Naive thymus-derived CD8-positive, alpha-beta T cell (primary cell): ENCODE measurements at places on chromosomes 1 and 21. TPM values are rescaled to one million over a fixed set of nuclear protein-coding genes. Genes with fewer than 3 reads are reported as not detected.
A peak's percentile ranks its signal among the peaks of the same experiment; 100 is the strongest.

DNA sequence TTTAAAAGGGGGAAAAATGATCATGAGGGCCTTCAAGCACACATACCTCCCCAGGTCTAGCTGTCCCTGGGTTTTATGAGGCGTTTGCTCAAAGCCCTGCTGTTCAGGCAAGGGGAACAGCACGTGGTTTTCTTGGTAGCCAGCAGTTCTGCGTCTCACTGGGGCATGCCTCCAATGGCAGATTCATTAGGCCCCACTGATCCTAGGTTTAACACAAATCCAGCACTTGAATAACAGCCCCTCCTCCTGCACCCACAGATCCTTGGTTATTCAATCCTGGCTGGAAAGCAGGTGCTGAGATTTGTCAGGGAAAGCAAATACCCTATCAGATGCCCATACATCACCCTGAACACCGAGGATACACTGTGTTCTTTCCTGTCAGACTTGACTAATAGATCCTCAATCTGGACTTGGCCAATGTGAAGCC lies 106.4 kb downstream of the ZC3H11B start:
- DNase-seq, result no peak

- DNase-seq, result peak; percentile 81
Observed at GRCh38 chr1:223845037-223845809, 524 bp downstream of the TP53BP2 start.

GRCh38 chr1:30664103-30664755 lies 59.2 kb downstream of the MATN1 start:
- no peak for DNase-seq

DNA sequence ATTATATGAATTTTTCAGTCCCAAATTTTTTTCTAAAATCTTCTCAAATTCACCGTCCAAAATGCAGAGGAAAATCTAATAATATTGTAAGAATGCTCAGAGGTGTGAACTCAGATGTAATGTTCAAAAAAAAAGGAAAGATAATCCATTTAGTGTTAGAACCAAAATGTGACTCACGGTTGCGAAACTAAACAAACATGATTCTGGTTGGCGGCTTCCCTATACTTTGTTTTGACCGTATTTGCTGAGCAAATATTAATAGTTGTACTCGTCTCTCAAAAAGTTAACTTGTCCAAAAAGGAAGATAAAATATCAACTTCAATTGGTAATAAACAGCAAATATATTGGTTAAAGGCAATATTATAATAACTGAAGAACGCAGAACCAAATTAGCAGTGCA lies 34.4 kb downstream of the ZSWIM5 start:
- no peak for DNase-seq

- DNase-seq, result no peak
Observed at GRCh38 chr1:30732277-30732996, 9.1 kb upstream of the MATN1 start.

DNA sequence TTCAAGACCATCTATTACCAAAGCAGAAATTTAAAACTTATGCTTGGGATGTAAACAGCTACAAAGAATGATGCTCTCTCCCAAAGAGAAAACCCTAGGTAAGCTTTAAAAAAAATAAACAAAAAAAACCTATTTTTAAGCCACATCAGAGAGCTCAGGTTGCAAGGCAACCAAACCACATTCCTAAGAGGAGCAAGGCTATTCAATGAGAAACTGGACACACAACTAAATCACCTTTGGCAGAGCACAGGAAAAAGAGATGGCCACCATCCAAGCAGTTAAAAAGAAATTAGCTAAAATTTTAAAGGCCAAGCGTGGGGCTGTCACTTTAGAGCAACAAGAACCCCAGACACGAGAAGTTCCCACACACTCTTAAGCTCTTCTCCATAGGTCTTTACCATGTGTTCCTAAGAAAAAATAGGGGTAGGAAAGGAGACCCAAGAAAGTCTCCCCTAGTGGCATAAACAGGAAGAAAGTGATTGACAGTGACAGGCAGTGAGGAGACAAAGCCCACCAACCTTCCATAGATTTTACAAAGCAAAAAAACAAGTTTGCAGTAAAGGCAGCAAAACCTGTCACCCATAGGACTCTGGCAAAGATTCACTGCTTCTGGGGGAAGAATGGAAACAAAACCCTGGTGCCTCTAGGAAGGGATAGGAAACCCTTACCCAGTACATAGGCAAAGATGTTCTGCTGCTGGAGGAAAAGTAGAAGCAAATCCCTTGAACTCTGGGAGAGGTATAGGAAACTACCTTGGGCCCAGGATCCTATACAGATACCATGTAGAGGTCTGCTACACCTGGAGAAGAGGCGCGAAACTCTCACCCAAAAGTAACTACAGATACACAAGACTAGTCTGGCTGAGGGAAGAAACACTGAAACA lies 68.5 kb downstream of the FOXJ3 start:
- no peak for DNase-seq

DNA sequence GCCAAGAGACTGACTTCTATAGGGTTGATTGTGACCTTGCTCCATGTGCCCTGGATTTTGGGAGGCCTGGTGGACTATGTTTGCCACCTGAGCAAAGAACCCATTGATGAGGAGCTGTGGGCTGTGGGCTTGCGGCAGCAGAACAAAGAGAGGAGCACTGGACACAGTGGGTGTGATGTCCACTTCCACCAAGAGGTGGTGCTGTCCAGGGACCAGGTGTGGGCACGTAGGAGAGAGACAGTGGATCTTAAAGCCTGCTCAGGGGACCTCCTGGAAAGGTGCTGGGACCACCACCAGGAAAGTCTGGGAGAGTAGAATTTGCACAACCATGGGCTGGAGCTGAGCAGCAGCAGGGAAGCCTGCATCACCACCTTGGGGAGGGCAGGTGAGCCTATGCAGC lies 106.7 kb upstream of the ETS2 start:
- DNase-seq, result no peak

- DNase-seq, result no peak
Observed at GRCh38 chr1:159880430-159880829, 18.0 kb upstream of the VSIG8 start.

DNA sequence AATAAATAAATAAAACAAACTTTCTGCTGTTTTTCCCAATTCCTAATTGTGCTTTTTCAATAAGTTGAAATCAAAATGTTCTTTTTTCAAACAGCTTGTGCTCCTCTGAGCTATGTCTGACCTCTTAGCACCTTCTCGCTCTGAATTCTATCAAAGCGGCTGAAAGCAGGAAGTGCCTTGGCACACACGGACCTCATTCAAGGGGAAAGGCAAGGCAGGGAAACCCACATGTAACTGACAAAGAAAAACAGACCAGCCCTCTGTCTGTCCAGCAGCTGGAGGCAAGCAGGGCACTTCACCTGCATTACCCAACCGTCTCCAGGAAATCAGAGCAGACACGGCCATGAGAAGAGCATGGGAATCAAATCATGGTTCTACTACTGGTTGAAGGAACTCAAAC lies 56.7 kb downstream of the PLPP3 start:
- DNase-seq, result no peak

DNA sequence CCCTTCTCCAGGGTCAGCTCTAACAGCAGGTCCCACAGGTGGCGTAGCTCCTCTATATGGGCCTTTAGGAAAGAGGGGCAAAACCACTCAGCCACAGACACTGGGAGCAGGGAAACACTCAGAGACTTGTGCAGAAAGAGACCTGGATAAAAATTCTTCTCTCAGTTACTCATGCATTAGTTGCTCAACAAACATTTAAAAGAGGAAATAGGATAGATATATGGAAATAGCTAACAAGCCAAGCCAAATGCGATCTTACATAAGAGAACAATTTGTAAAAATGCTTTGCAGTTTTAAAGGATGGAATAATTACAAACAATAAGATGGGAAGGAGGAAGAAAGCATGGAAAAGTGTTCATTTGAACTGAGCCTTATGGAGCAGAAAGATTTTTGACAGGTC lies 4.9 kb downstream of the SPTA1 start:
- no peak for DNase-seq

GRCh38 chr1:51058858-51059257 lies 43.2 kb upstream of the C1orf185 start:
- no peak for DNase-seq

- no peak for DNase-seq
Observed at GRCh38 chr1:24566236-24566867, 10.5 kb downstream of the NCMAP start.

DNA sequence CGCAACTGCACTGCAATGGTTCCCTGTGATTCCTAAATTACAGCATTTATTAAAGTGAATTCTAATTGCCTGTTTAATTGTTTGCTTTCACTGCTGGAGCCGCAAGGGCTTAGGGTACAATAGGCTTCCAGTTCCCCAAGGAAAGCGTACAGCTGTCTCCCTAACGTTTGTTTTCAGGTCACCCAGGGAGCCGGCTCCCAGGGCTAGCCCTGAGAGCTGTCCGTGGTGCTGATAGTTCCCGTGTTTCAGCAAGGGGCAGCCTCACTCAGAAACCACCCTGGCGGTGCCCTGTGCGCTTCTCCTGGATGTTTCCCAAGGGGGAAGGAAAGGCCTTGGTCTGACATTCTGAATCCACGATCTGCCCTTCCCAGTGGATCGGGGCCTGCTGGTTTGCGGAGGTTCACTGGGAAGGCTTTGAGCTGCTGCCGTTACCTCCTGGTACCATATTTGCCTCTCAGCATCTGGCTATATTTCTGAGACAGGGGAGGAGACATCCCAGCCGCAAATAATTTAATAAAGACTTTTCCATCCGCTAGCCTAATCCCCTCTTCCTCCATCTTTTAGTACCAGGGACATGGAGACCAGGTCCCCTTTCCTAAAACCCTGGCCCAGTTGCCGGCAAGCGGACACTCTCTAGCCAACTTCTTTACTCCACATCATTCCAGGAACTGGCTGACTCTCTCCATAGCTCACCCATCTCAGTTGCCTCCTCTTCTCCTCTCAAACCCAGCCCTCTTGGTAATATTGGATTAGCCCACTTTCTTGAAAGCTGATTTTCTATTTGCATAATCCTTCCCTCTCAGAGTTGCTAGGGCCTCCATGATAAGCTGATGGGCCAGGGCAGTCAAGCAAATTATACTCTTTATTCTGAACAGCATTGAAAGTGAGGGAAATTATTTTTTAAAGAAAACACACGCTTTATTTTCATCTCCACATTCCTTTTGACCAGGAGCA lies 149.0 kb downstream of the IGSF21 start:
- DNase-seq, result peak; percentile 4

Gene LCE1A
- polyA plus RNA-seq, result not detected

DNA sequence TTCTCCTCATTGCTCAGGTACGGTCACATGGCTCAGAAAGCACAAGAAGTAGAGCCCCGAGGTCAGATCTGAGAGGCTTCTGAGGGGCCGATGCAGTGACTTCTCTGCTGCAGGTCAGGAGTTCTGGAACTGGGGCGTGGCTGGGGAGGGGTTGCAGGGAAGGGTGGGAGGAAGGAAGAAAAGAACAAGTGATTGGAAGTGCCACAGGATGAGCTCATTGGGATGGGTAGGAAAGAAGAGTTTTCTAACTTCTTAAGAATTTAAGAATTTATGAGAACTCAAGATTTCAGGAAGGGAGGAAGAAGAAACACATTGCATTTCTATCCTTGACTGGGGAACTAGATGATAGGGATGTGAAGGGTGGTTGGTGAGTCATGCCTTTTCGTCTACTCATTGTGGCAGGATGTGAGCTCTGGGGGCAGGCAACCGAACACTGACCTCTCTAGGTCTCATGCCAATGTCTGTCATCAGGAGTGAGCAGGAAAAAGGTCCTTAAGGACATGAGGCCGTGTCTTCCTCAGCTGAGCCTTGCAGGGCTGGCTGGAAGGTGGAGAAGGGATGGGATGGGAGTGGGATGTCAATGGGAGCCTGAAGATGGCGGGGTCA lies 497 bp downstream of the FCRLB start:
- DNase-seq, result no peak

Gene GUCA2B
- polyA plus RNA-seq, result not detected
